Fibroblast of skin of right quadriceps (primary cell): ENCODE measurements at places on chromosomes 3 and 15.

- DNase-seq: no peak
Observed at GRCh38 chr15:58698887-58699641, 50.4 kb downstream of the ADAM10 start.

DNA sequence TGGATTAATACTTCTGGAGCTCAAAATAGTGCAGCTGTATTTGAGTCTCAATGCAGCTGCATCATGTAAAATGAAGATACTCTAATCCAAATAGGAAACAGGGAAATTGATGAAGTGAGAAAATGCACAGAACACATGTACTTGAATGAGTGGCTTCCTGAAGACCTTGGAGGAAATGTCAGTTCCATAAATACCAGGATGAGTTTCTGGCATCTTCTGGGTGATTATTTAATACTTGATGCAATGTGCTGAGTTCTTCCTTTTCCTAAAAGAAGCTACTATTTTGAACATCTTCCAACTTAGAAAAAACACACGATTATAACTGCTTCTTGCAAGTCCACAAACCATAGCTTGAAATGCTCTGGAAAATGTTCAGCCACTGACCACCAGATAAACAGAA, 162.8 kb downstream of the SLC9A9 start:
- DNase-seq: no peak

DNA sequence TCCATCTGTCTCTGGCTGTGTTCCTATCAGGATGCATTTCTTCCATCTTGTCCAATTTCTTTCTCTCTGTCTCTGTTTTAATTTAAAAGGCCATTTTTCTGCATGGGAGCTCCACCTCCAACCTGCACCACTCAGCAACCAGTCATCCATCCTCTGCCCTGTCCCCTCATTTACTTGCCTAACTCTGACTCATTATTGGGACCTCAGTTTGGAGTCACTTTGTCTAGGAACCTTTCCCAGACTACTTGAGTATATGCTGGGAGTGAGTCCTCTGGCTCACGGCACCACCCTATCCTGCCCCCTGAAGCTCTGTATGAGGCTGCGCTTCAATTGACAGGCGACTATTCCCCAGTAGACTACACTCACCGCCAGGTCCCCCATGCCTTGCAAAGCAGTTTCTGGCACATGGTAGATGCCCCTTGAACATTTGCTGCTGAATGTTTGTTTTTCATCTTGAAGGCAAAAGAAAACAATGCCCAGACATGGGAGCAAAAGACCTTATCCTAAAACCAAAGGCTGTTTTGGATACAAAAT, 513.3 kb upstream of the CFAP20DC start:
- DNase-seq: peak; percentile 48

DNA sequence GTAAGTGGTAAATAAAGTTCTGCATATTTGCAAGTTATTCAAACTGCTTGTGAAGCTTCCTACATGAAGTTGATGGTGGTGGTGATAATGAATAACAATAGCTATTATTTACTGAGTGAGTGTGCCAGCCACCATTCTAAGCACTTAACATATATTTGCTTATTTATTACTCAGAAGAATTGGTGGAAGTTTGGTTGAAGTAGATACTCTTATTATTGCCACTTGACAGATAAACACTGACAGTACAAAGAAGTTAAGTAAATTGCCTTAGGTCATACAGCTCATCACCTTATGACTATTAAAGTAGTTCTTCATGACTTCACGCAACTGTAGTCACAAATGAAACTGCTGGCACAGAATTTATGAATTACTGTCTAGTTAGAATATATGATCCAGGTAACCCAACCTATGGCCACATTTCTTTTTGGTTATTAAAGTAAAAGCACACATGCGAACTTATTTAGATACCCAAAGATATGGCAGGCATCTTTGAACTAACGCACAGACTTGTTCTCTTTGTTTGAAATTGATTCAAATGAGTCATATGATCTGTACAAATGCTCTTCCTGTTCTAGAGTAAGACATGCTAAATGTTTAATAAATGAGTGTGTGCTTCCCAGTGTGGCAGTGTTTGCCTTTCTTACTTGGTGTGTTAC, 99.8 kb upstream of the NR2F2 start:
- DNase-seq: peak; percentile 22

GRCh38 chr3:170565495-170565894, 20.4 kb downstream of the SLC7A14 start:
- no peak for DNase-seq

GRCh38 chr3:76958274-76958673, 81.6 kb upstream of the ROBO2 start:
- no peak for DNase-seq

DNA sequence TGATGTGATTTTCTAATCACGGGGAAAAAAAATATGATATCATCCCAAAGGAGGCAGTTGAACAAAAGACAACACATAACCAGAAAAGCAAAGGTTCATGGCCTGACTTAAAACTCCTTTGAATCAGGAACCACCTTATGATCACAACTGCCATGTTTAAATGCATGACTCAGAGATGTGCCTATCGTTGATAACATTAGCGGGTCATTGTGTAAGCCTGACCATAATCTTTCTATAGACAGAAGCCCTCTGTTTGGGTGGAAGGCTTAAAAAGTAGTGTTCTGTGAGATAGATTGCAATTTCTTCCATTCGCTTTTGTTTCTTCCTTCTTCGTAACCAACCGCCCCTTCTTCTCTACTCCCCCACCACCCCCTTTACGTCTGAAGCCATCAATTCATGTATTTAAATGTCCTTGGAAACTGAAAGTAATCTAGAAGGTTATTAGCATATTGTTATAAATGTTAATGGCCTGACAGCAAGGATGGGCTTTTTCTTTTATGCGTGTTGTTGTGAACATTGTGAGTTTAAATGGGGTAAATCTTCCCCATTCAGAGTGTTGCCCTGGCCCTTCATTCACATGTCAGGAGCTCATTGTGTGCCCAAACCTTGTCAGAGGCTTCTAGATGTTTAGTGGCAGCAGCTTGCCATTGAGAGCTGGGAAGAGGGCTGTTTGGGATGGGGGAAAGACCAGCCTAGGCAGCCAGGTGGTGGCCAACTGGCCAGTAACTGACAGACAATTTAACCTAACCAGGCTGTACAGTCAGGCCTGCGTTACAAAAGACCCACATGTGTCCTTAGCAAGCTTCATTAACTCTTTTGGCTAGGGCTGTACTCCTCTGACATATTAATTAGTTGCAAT, 64.5 kb downstream of the EPHA3 start:
- DNase-seq: no peak

- no peak for DNase-seq
Observed at GRCh38 chr3:128301186-128302023, 148.1 kb downstream of the EEFSEC start.

- DNase-seq: no peak
Observed at GRCh38 chr3:143206955-143207337, 87.4 kb downstream of the CHST2 start.

GRCh38 chr3:77254967-77255831, 215.3 kb downstream of the ROBO2 start:
- peak; percentile 53 for DNase-seq

- peak; percentile 68 for DNase-seq
Observed at GRCh38 chr15:75713338-75713895, 769 bp upstream of the CSPG4 start.

DNA sequence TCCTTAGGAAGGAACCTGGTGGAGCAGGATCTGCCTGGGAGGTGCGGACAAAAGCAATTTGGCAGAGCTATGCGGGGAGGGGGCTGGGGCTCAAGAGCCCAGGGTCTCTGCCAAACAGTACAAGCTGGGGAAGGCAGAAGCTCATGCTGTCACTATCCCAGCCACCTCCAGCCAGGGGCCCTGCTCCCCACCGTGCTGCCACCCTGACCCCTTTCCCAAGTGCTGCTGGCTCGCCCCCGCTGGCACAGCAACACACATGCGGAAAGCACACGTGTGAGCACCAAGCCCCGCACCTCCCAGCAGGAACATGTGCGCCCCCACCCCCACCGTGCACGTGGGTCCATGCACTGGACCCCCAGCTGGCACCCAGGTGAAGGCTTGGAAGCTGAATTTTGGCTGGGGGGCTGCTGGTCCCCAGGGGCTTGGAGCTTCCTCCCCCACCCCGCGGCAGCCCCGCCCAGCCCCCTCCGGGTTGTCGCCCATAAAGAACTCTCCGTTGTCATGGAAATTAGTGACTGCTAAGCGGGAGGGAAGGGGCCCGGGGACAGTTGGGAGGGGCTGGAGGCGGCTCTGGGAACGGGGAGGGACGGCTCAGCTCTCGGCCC, 742 bp downstream of the CAMKV start:
- no peak for DNase-seq

GRCh38 chr3:139718415-139718814, 40.6 kb upstream of the NMNAT3 start:
- DNase-seq: peak; percentile 7

- peak; percentile 23 for DNase-seq
Observed at GRCh38 chr15:79522656-79523055, 90.5 kb downstream of the MINAR1 start.

- no peak for DNase-seq
Observed at GRCh38 chr15:53589520-53590057, 169.9 kb downstream of the WDR72 start.

GRCh38 chr3:127286571-127287140, 1.2 kb downstream of the PRR20G start:
- no peak for DNase-seq

GRCh38 chr15:95973566-95974256, 356.8 kb upstream of the NR2F2 start:
- DNase-seq: no peak
